ENCODE measurements at places on chromosomes 4 and X. TPM values are rescaled to one million over a fixed set of nuclear protein-coding genes. Genes with fewer than 3 reads are reported as not detected.

The RHOH gene
- 173 TPM for total RNA-seq

The CLGN gene
- 0.12 TPM for total RNA-seq

The TBC1D25 gene
- total RNA-seq: 26.4 TPM

The CSAG3 gene
- not detected for total RNA-seq

The UGT2B15 gene
- not detected for total RNA-seq

The CLDN24 gene
- total RNA-seq: not detected

The SPANXN4 gene
- total RNA-seq: not detected

The PRDX4 gene
- 14.8 TPM for total RNA-seq

The TRMT2B gene
- 37.9 TPM for total RNA-seq

The CDS1 gene
- 0.88 TPM for total RNA-seq

The CENPVL1 gene
- total RNA-seq: not detected

The CYBB gene
- not detected for total RNA-seq

The NDNF gene
- total RNA-seq: not detected

The SH3D19 gene
- total RNA-seq: 0.66 TPM

The GTPBP6 gene
- total RNA-seq: 52.1 TPM

The ARHGAP6 gene
- total RNA-seq: not detected

The GIMD1 gene
- not detected for total RNA-seq

The CORIN gene
- not detected for total RNA-seq

The PF4V1 gene
- total RNA-seq: not detected
